Immature natural killer cell (primary cell): ENCODE measurements at places on chromosomes 11 and 22.

GRCh38 chr22:31566484-31566883 lies 70.1 kb downstream of the SFI1 start:
- no peak for DNase-seq

- no peak for DNase-seq
Measured at GRCh38 chr11:87125257-87125656, 87.5 kb downstream of the TMEM135 start.

DNA sequence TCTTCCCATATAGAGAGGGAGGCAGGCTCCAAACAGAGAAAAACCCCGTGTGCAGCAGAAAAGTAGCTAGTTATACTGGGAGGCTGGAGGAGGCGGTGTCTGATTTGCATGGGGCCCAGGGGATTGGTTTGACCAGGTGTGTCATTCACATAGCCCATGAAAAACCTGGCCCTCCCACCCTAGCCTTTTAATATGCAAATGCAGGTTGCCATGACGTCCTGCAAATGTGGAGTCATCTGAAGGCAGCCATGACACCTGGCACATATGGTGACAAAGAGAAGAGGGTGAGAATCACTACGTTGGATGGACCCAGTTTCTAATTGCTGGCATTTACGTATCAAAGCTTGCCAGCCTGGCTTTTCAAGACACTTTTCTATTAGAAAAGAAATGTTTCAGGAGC lies 57.8 kb downstream of the FAM181B start:
- no peak for DNase-seq

- no peak for DNase-seq
Measured at GRCh38 chr11:24496386-24496735, 492 bp upstream of the LUZP2 start.

DNA sequence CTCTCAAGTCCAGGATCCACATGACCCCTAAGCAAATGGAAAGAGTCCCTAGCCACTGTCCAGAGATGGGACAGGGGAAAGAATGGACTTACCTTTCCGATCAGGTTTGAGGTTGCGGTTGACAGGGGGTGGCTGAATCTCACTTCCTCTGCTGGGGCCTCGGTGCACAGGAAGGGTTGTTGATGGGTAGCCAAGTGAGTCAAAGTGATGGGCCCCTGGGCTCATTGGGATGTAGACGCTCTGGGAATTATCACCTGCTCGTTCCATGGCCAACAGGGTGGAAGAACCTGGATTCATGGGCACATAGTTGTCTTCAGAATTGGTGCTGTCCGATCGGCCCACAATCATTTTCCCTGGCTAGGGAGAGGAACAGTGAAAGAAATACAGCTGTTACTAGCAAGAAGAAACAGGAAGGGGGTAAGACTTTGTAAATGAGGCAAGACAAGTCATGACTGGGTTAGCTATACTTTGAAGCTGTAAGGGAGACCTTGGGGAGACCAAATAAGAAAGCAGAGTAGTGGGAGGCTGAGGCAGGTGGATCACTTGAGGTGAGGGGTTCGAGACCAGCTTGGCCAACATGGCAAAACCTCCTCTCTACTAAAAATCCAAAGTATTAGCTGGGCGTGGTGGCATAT lies 34.7 kb downstream of the USP35 start:
- no peak for DNase-seq

DNA sequence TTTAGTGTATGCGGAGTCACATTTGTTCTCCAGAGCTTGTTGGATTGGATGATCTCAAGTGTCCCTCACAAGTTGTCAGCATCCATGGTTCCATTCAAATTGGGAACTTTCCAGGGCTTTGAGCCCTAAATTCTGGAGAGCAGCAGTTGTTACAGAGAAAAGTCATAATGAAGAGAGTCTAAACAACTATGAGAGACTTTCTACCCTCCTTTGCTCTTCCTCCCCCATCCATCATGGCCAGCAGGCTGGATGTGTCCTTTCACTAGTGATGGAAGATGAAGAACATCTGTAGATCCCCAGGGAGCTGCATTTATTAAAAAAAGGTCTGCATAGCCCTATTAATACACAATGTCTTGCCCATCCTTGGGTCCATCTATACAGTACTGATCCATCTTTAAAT lies 129.6 kb upstream of the TIMP3 start:
- DNase-seq, result no peak
